ENCODE measurements at places on chromosomes 12 and 14. TPM values are rescaled to one million over a fixed set of nuclear protein-coding genes. Genes with fewer than 3 reads are reported as not detected.

The CFAP73 gene
- polyA plus RNA-seq, result 0.65 TPM

The SUPT16H gene
- polyA plus RNA-seq, result 81.6 TPM

The FAIM2 gene
- polyA plus RNA-seq, result 8.7 TPM

The IFNG-AS1 gene
- polyA plus RNA-seq, result not detected
